ENCODE measurements at places on chromosomes 16 and 17.

GRCh38 chr16:74029115-74029792, 267.4 kb upstream of the PSMD7 start:
- DNase-seq = no peak

DNA sequence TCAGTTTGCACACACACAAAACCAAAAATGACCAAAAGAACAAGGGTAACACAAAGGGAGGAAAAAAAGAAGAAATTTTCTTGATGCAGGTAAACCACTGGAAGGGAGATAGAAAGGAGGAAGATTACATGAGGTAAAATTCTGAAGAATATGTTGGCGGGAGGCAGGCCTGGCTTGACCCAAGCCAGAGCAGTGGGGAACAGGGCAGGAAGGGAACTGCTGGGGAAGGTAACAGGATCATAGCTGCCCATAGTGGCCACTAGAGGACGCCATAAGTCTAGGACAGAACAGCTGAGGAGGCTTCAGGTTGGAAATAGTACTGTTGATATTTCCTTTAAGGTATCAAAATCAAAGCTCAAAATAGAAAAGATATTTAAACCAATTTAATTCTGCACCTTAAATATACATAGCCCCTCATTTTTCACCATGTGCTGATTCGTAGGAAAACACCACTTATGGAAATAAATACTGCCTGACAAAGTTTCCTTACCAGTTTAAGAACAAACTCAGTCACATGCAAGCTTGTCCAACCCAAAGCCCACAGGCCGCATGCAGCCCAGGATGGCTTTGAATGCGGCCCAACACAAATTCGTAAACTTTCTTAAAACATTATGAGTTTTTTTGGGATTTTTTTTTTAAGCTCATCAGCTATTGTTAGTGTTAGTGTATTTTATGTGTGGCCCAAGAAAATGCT, 15.5 kb downstream of the VPS35 start:
- DNase-seq = peak; percentile 11

DNA sequence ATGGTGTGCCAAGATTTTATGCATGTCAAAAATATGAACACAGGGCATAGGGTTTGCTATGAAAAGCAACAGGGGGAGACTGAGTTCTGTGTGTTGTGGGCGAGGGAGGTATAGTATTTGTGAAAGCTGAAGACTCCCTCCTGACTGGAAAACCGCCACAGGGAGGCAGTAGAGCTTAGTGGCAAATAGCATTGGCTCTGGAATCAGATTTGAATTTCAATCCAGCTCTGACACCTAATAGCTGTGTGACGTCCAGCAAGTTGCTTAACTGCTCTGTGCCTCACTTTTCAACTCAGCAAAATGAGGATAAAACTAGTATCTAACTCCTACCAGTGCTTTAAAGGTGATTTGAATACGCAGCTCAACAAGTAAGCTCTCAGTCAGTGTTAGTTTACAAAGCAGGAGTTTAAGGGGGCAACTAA, 22.0 kb downstream of the KPNA2 start:
- DNase-seq = peak; percentile 17

DNA sequence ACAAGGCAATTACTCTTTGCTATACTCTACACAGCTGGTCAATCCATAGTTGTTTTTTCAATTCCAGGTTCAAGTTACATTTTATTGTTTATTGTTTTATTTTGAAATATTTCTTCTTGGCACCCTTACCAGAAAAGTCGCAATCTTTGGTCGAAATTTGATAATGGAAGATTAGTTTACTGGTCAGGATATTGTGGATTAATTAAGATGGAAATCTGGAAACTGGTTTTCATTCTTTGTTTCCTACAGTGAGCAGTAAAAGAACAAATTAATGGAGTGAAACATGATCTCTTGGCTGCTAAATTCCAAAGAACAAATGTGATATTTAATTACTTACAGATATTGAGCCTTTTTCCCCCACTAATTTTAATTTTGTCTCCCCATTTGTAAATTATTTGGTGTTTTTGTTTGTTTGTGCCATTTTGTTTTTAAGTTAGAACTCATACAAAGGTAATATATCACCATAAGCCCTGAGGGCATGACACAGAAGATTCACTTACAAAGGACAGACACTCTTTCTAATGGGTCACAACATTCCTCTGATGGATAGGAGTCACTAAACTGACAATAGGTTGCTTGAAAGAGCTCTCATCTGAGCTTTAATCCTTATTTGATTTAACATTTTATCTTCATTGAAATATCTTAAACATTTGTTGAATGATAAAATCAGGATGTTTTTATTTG, 700.2 kb downstream of the KCNJ2 start:
- no peak for DNase-seq

DNA sequence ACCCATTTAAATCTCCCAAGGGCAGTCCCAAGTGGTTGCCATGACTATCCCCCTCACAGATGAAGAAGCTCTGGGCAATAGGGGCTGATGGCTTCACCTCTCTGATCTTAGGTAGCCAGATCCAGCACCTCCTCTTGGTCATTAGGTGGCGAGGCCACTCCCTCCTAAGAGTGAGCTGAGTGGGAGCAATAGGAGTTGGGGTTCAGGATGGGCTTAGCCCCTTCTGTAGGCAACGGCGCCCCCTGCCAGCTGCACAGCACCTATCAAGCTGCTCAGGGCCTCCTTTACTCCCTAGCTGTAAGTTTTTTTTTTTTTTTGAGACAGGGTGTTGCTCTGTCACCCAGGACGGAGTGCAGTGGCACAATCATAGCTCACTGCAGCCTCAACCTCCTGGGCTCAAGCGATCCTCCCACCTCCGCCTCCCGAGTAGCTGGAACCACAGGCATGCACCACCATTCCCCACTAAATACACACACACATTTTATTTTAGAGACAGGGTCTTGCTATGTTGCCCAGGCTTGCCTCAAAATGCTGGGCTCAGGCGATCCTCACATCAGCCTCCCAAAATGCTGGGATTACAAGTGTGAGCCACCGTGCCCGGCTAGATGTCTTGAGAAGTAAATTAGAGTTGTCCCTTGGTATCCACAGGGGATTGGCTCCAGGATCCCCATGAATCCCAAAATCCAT, 3.5 kb upstream of the RRAD start:
- peak; percentile 17 for DNase-seq

DNA sequence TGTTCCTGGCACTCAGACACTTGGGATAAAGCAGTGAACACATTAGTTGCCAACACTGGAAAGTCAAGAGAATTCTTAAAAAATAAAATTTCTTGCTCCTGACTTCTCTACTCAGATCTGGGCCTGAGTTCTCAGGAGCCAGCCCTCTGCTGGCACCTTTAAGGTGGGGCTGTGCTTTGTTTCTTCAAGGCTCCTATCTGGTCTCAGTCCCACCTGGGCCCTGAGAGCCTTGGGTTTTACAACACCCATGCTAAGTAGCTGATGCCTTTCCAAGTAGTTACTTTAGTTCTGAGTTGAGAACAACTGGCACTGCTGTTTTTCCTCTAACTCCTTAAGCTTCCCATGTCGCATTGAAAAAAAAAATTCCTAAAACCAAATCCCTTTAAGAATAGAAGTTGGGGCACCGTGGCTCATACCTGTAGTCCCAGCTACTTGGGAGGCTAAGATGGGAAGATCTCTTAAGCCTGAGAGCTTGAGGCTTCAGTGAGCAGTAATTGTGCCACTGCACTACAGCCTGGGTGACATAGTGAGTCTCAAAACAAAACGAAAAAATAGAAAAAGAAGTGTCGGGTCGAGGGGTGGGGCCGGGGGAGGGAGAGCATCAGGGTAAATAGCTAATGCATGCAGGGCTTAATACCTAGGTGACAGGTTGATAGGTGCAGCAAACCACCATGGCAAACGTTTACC, 16.6 kb downstream of the CHAD start:
- DNase-seq = no peak

GRCh38 chr17:73657473-73658116, 13.3 kb upstream of the SDK2 start:
- DNase-seq = no peak

DNA sequence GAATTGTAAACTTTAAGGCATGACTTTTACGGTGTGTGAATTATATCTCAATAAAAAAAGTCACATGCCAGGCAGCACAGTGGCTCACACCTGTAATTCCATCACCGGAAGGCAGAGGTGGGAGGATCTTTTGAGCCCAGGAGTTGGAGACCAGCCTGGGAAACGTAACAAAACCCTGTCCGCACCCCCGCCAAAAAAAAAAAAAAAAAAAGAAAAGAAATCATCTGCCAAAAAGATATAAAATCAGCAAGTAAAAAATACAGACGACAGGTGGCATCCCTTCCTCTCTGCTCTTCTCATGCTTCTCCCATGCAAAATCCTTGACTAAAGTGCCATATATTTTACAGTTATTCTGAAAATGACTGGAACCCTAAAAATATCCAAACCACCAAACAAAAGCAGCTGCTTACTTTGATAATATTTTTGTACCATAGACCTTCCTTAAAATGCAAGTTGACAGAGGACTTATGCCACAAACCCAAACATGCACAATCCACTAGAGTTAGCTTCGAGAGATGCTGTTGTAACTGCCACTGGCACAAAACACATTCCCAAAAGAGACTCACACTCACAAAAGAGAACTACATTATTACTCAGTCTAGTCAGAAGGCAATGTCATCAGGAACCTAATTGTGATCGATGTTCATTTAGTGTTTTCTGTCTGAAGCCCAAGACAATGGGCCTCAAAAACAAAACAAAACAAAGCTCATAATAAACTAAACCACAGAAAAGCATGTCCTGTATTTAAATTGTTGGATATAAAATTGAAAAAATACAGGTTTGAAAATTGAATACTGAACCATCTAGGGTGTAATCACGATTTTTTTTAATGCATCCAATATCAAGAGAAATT, 2.4 kb downstream of the CRLF3 start:
- no peak for DNase-seq

GRCh38 chr17:82449883-82450356, 632 bp downstream of the CYBC1 start:
- no peak for DNase-seq

DNA sequence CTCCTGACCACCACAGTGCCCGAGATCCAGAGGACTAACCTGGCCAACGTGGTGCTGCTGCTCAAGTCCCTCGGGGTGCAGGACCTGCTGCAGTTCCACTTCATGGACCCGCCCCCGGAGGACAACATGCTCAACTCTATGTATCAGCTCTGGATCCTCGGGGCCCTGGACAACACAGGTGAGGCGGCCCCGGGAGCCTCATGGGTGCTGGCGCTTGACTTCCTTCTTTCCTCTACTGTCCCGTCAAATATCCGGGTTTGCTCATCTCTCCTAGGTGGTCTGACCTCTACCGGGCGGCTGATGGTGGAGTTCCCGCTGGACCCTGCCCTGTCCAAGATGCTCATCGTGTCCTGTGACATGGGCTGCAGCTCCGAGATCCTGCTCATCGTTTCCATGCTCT, 13.7 kb downstream of the DHX38 start:
- DNase-seq = no peak

DNA sequence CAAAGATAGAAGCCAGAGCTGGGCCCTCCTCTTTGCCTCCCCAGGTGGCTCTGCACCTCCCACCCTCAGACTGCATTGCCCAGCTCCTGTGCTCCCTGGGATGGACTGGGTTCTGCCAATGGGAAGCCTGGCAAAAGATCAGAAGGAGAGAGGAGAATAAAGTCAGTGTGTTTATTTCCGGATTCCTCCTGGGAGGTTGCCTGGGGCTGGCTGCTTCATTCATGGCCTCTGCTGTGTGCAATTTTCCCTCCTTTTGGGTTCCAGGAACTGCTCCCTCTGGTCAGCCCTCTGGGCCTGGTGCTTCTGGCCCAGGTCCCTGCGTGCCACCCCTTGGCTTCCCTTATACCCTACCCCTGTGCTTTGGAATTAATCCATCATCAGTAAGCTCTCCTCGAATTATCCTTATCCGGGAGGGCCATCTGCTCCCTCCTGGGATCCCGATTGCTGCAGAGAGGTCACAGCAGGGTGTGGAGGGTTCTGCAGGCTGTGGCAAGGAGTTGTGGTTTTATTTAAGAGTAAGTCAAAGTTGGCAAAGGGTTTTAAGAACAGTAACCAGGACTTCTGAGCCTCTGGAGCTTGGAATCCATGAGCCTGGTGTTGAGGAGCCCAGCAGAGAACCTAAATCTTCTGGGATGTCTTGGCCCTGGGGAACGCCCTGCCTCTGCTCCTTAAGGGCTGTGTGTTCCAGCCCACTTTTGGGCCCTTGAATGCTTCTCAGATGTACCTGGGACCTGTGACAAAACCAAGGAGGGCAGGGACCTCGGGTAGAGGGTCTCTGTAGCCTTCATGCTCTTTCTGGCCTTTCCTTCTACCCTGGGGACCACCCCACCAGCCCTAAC, 8.2 kb upstream of the MMP2 start:
- DNase-seq = no peak

GRCh38 chr16:84829168-84829965, 9.6 kb downstream of the CRISPLD2 start:
- DNase-seq = no peak

GRCh38 chr16:51556694-51557340, 405.7 kb upstream of the SALL1 start:
- no peak for DNase-seq

- DNase-seq = no peak
Observed at GRCh38 chr17:35214631-35215273, 20.6 kb upstream of the SLC35G3 start.

- DNase-seq = no peak
Observed at GRCh38 chr16:31130336-31130891, 5.1 kb downstream of the PRSS8 start.

- DNase-seq = no peak
Observed at GRCh38 chr17:62995377-62995885, 29.4 kb downstream of the TANC2 start.

DNA sequence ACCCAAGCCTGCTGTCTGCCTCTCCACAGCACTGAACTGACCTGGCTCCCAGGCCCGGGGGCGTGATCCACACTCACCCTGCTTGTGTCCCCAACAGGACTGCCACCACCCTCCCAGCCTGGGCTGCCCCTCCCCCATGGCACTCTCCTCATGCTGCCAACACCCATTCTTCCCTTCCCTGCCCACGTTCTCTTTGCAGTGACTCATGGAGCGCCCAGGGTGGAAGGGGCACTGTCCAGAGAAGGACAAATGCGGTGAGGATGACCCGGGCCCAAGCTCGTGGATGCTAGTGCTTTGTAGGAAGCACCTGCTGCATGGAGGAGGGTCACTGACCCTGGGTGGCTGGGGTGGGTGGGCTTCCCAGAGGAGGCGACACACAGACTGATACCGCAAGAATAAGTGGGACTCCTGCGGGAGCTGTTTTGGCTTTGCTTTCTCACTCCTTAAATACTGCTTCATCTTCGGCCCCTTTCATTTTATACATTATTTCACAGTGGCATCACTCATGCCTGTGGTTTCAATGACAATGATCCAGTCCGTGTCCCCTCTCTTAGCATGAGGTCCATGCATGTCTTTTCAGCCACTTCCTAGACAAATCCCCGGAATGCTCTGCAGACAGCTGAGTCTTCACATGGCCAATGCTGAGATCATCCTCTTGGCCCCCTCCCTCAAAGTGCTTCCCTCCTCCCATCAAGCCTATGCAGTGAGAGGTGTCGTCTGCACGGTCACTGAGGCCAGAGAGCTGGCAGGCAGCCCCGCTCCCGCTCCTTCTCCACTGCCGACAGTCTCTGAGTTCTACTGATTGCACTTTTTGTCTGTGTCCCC, 17.6 kb downstream of the CDK5R1 start:
- no peak for DNase-seq

GRCh38 chr17:82014432-82014831, 8.2 kb downstream of the CENPX start:
- no peak for DNase-seq

- DNase-seq = peak; percentile 4
Observed at GRCh38 chr16:48158296-48158695, 2.5 kb upstream of the ABCC12 start.

GRCh38 chr17:13420878-13421277, 180.9 kb downstream of the HS3ST3A1 start:
- no peak for DNase-seq

GRCh38 chr16:57403965-57404817, at the start of gene CCL17:
Gene CCL17 (plus strand): TSS chr16:57404767. CDS start chr16:57413933, 9,166 bp downstream.
- no peak for DNase-seq

Data from stimulated activated CD8-positive, alpha-beta memory T cell treated with anti-CD3 and anti-CD28 coated beads, Interleukin-7, amount 100 ng/mL, for 4 hours (primary cell).